Hepatocyte (in vitro differentiated cells): ENCODE measurements at places on chromosomes 3 and 15. TPM values are rescaled to one million over a fixed set of nuclear protein-coding genes. Genes with fewer than 3 reads are reported as not detected.

Gene SSUH2
- 17.6 and 19.7 TPM in 2 replicates for total RNA-seq

Gene GCSAM
- total RNA-seq, result not detected in 2 replicates

Gene CDC25A
- total RNA-seq, result 5.3 and 7.9 TPM in 2 replicates

Gene SLC22A13
- total RNA-seq, result 0.77 TPM in 1 of 2 replicates, not detected in the other

Gene NR2E3
- 0.12 TPM in 1 of 2 replicates, not detected in the other for total RNA-seq

Gene LRRC49
- total RNA-seq, result 7.8 and 11.6 TPM in 2 replicates

Gene AMIGO3
- total RNA-seq, result 0.57 and 0.76 TPM in 2 replicates

Gene PARP15
- total RNA-seq, result 0.32 and 0.63 TPM in 2 replicates
